Naive thymus-derived CD4-positive, alpha-beta T cell (primary cell): ENCODE measurements at places on chromosomes 7 and 10. TPM values are rescaled to one million over a fixed set of nuclear protein-coding genes. Genes with fewer than 3 reads are reported as not detected.
A peak's percentile ranks its signal among the peaks of the same experiment; 100 is the strongest.

SLC26A5 gene
- total RNA-seq: not detected

IFIT1 gene
- total RNA-seq: 6.5 TPM

SPDYE9 gene
- total RNA-seq: not detected in 2 replicates

NXPH1 gene
- not detected for total RNA-seq

AKR1C2 gene
- total RNA-seq: 0.15 TPM

DNA sequence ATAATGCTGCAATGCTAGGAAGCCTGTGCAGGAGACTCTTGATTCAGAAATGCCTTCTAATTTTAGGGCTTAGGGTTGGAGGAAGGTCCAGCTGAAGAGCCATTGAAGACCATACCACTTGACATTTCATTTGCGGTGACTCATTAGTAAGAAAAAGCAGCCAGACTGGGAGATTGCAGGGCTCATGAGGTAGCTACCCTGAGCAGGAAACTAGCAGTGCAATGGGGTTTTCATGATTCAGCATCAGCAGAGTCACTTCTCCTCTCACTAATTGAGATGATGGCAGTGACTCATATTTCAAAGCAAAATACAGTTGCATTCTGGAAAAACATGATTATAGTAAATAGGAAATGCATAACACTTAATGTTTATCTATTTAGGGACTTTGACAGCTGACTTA, 434.1 kb downstream of the DNAJB9 start:
- H3K36me3 ChIP-seq: no peaks in the 10 kb centered on the region
- H3K4me3 ChIP-seq: no peak overlapping the region
- H3K27ac ChIP-seq: no peak overlapping the region
- no peaks in the 10 kb centered on the region for H3K4me1 ChIP-seq
- H3K27me3 ChIP-seq: no peaks in the 10 kb centered on the region
- DNase-seq: no peak

GRCh38 chr10:31940839-31941653, 12.4 kb upstream of the ARHGAP12 start:
- H3K4me3 ChIP-seq: no peak overlapping the region
- H3K36me3 ChIP-seq: no peaks in the 10 kb centered on the region
- H3K27me3 ChIP-seq: no peaks in the 10 kb centered on the region

GRCh38 chr10:89975771-89976170, 274.4 kb downstream of the KIF20B start:
- no peaks in the 10 kb centered on the region for H3K4me1 ChIP-seq
- no peak overlapping the region for H3K4me3 ChIP-seq
- H3K36me3 ChIP-seq: no peaks in the 10 kb centered on the region

- peaks cover 67% of the 10 kb centered on the region for H3K4me1 ChIP-seq
- H3K4me3 ChIP-seq: no peak overlapping the region
- peak overlapping the region; percentile 14 for H3K27ac ChIP-seq
- no peak for DNase-seq
- H3K36me3 ChIP-seq: no peaks in the 10 kb centered on the region
Measured at GRCh38 chr7:74178632-74179031, 4.5 kb downstream of the EIF4H start.

GRCh38 chr7:33761449-33762080, 143.8 kb upstream of the BMPER start:
- H3K4me1 ChIP-seq: no peaks in the 10 kb centered on the region
- H3K27ac ChIP-seq: no peak overlapping the region

DNA sequence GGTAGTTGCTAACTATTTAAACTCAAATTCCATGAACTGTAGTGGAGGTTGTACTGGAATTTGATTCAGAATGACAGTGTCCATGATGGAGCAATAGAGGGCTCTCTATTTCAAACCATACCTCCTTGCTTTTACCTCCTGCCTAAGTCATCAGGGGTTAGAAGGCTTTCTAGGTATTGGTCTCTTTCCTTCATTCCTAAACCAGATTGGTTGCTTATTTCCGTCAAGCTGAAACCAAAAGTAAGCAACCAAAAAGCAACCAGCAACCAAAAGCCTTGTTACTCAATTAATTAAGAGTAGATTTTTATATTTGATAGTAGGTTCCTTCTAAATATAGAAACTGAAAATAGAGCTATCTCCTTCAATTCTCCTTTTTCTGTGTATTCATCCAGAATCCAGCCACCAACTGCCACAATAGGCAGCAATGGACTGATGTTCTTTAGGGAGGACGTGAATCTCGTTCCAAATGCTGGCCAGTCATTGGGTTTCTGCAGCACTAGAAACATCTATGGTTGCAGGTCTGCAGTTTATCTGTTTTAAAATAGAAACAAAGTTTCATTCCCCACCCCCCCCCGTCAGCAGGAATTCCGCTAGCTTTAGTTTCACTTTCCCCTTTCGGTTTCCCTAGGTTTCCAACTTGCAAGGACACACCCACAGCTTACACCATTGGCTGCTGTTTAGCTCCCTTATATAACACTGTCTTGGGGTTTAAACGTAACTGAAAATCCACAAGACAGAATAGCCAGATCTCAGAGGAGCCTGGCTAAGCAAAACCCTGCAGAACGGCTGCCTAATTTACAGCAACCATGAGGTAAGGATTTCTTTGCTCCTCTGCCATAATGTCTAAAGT, at the start of gene IFIT1:
Gene IFIT1 (plus strand): TSS at position 717 of the 850 bp plus-strand sequence. CDS start 90 bp downstream, at position 807.
- H3K4me3 ChIP-seq: peak within 1 kb of the TSS; percentile 82
- peaks cover 14% of the 10 kb centered on the region for H3K4me1 ChIP-seq
- no peaks in the 10 kb centered on the region for H3K36me3 ChIP-seq
- H3K27me3 ChIP-seq: no peaks in the 10 kb centered on the region
- H3K27ac ChIP-seq: peak within 1 kb of the TSS; percentile 72

- no peaks in the 10 kb centered on the region for H3K36me3 ChIP-seq
- H3K27ac ChIP-seq: no peak overlapping the region
- no peaks in the 10 kb centered on the region for H3K27me3 ChIP-seq
- H3K4me1 ChIP-seq: no peaks in the 10 kb centered on the region
- no peak overlapping the region for H3K4me3 ChIP-seq
- no peak for DNase-seq
Measured at GRCh38 chr7:32564542-32564941, 69.3 kb downstream of the AVL9 start.

- H3K4me1 ChIP-seq: no peaks in the 10 kb centered on the region
- H3K27ac ChIP-seq: no peak overlapping the region
- H3K27me3 ChIP-seq: no peaks in the 10 kb centered on the region
- no peaks in the 10 kb centered on the region for H3K36me3 ChIP-seq
- no peak for DNase-seq
- no peak overlapping the region for H3K4me3 ChIP-seq
Measured at GRCh38 chr7:38669965-38670520, 38.9 kb upstream of the AMPH start.

GRCh38 chr7:93563584-93563983, 10.9 kb downstream of the CALCR start:
- H3K27me3 ChIP-seq: no peaks in the 10 kb centered on the region
- H3K36me3 ChIP-seq: no peaks in the 10 kb centered on the region
- no peak overlapping the region for H3K27ac ChIP-seq

DNA sequence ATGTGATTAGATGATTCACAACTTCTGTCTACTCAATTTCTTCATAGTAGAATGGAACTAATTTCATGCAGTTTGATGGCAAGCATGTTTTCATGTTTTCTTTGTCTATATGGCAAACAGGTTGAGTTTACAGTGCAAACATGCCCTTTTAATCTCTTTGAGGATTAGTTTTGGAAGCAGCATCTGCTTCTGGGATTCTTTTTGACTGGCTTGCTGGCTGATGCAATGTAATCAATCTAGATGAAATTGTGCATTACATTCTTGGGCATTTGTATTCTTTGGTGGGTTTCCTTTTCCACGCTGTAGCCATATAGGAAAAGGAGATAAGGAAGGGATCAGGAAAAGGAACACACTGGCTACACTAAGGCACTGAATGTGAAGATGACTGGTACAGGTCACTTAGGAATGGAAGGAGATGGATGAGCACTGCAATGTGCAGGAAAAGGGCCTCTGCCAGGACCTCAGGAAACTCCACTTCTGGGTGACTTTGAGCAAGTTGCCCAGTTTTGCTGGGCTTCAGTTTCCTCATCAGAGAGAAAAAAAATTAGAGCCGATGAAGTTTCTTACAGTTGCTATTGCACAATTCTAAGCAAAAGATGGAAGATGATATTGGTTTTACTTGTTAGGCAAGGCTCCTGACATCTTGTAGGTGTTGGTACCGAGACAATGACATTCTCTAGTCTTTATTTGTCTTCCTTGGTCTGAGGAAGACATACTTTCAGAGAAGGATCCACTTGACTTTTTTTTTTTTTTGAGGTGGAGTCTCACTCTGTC, 269.1 kb downstream of the SUGCT start:
- H3K4me1 ChIP-seq: no peaks in the 10 kb centered on the region
- no peaks in the 10 kb centered on the region for H3K27me3 ChIP-seq
- no peak overlapping the region for H3K27ac ChIP-seq

DNA sequence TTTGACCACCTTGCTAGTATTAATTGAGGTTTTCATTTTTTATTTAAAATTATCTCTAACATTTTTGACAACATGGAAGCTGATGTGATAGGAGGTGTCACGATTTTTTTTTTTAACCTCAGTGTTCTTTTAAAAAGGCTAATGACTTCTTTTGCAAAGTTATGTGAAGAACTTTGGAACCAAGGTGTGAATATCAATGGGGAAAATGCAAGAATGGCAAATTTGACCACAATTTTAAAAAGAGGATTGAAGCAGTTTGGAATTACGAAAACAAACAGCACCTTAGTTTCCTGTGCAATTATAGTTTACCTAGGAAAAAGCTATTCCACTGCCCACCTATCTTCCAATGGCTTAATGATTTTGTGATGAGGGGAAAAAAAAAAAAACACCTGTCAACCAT, 232.4 kb downstream of the VTI1A start:
- no peak overlapping the region for H3K4me3 ChIP-seq
- DNase-seq: no peak
- peaks cover 5% of the 10 kb centered on the region for H3K36me3 ChIP-seq
- no peak overlapping the region for H3K27ac ChIP-seq
- no peaks in the 10 kb centered on the region for H3K4me1 ChIP-seq

- no peak overlapping the region for H3K4me3 ChIP-seq
- no peak for DNase-seq
- no peaks in the 10 kb centered on the region for H3K4me1 ChIP-seq
- H3K27ac ChIP-seq: no peak overlapping the region
- H3K27me3 ChIP-seq: no peaks in the 10 kb centered on the region
- H3K36me3 ChIP-seq: no peaks in the 10 kb centered on the region
Measured at GRCh38 chr7:37916017-37916672, 472 bp downstream of the SFRP4 start.

DNA sequence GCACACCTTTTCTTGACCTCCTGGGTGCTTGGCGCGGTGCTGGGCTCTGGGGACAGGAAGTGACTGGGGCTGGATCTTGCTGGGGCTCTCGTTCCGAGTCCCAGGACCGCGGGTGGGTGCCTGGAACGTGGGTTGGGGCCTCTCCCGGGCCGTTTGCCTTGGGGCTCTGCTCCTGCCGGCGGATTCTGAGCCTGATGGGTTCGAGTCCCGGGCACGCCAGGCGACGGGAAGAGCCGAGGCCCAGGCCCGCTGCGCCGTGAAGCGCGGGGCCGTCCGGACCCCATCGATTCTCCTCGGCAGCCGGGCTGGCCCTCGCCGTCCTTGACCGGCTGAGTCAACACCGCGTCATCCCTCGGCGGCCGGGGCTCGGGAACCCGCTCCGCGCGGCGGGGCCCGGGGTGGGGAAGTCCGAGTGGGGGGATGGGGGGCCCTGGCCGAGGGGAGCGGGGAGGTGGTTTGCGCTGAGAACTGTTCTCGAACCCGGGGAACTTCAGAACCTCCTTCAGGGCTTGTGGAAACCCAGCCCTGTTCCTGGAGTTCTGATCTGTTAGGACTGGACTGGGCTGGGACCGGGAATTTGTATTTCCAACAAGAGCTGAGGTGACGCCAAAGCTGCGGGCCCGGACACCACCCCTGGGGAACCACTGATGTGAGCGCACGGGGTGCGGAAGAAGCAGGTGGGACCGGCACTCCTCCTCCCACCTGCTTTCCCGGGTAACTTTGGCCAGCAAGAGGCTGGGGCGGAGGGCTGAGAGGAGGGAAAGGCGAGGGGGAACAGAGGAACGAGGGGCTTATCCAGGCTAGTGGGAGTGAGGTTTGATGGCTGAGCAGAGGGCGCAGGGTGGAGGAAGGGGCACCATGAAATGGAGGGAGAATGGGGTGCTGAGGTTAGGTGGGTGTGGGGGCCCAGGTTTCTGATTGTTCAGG, 6.2 kb downstream of the HHEX start:
- no peak for DNase-seq
- H3K4me1 ChIP-seq: peaks cover 11% of the 10 kb centered on the region
- no peak overlapping the region for H3K4me3 ChIP-seq
- peaks cover 11% of the 10 kb centered on the region for H3K27me3 ChIP-seq
- H3K36me3 ChIP-seq: no peaks in the 10 kb centered on the region
